ENCODE measurements at places on chromosomes 1 and 21.

DNA sequence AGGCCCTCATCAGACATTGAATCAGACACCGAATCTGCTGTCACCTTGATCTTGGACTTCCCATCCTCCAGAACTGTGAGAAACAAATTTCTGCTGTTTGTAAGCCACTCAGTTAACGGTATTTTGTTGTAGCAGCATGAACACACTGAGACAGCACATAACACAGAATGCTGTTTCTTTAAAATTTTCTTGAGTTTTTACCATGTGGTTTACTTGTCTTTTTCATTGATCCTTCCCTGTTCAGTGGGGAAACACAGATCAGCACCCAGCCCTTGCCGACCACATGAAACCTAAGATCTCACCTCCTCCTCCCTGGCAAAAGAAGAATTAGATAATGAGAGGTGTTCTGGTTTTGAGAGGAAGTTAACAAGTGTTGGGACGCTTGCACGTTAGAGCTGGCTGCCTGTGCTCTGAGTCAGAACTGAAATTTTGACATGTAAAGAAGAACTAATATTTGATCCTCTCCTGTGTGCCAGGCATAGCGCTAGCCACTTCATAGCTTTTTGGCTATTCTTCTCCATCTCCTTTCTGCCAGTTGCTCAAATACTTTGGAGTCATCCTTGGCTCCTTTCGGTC lies 179.6 kb downstream of the DHRS3 start:
- DNase-seq, result no peak

DNA sequence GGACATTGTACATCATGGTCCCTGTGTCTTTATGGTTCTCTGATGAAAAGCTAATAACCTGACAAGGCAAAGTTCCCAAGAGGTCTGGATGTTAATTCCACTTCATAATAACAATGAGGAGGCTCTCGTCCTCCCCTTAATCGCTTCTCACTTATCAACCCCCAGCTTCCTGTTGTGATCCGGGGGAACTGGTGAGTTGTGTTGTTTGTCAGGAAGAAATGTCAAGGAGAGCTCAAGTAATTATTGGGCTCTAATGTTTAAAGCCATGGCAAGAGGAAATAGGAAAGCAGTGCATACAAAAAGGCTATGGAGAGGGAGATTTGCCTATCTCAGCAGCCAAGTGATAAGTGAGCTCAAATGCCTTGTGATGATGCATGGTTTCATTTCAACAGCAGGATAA lies 42.8 kb upstream of the RASAL2 start:
- DNase-seq, result no peak

- no peak for DNase-seq
Measured at GRCh38 chr21:45455674-45456583, 51.0 kb downstream of the COL18A1 start.

DNA sequence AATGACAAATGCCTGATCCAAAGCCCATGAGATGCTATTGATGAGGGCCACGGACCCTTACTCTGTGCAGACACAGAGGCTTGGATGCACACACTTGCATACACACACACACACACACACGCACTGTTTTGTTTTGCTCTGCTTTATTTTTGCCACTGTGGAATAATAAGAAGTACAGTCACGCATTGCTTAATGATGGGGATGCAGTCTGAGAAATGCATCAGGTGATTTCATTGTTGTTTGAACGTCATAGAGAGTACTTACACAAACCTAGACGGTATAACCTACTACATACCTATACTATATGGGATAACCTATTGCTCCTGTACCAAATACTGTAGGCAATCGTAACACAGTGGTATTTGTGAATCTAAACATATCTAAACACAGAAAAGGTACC lies 104.4 kb downstream of the RHOU start:
- DNase-seq, result no peak

DNA sequence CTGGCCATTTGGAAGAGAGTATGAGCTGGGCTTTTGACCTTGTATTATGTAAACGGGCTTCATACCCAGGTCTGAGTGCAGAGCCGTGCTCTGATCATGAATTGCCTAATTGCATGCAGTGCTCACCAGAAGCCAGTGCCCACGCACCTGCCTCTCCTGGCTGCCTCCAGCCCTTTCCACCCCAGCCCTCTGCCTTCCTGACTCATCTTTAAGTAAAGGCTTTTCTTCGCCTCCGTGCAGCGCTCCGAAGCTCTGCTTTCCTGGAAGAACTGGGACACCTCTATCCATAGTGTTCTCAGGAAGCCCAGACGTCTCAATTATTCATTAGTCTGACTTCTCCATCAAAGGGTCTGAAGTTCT lies 413.7 kb downstream of the PTPRU start:
- DNase-seq, result no peak

- no peak for DNase-seq
Measured at GRCh38 chr1:208799186-208799585, 555.0 kb upstream of the PLXNA2 start.

- DNase-seq, result no peak
Measured at GRCh38 chr1:105830571-105831146, 1225.8 kb upstream of the PRMT6 start.

- DNase-seq, result no peak
Measured at GRCh38 chr1:163191301-163191700, 11.4 kb downstream of the RGS5 start.

DNA sequence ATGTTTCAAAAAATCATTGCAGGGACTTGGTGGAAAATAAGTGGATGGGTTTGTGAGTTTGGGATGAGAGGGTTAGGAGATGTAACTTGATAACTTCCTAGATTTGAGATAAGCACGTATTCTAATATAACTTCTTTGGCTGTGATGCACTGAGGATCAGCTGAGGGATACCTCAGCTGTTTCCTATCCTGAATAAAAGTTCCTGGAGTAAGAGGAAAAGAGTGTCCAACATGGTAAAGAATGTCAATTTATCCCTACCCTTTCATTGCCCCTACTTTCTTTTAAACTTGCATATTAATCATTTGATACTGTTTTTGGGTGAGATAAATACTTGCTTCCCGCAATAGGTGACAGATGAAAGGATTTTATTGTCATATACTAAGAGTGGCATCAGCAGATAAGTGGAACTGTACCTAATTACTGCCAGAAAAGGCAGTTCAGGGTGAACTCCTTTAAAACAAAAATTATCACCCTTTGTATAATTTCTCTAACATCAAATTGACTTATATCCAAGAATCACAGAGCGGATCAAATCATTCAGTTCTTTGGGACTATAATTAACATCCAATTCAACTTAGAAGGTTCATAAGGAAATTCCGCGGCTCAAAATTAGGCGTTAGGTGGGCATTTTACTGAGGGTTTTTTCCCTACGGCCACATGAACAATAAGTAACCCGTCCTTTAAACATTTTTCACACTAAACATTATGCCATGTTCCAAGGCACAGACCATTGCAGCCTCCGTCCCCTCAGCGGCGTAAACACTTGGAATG lies 1.4 kb upstream of the SUCO start:
- no peak for DNase-seq

DNA sequence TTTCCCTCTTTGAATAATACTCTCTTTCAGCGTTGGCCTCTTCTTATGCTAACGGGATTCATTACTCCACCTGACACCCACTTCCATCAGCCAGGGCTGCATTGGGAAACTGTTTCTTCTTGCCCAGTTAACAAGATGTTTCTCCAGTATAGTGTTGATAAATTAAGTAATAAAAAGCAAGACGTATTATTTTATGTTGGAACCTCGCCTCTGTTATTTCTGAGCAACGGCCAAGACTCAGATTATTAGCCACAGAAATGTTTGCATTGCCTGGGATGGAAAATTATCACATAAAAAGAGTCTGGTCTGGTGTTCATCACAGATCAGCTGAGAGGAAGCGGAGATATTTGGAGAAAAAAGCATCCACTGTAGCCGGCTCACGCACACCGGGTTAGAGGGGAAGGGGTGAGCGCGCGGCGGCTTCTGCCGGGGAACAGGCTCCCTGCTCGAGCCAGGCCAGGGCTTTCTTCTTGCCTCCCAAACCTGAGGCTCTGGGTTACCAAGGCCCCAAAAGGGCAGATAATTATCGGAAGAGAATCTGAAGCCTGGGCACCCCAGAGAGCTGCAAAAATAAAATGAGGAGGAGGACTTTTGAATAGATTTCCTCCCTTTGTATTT lies 189.5 kb downstream of the PRDM16 start:
- no peak for DNase-seq

GRCh38 chr1:37391211-37392011 lies 83.0 kb upstream of the ZC3H12A start:
- no peak for DNase-seq

DNA sequence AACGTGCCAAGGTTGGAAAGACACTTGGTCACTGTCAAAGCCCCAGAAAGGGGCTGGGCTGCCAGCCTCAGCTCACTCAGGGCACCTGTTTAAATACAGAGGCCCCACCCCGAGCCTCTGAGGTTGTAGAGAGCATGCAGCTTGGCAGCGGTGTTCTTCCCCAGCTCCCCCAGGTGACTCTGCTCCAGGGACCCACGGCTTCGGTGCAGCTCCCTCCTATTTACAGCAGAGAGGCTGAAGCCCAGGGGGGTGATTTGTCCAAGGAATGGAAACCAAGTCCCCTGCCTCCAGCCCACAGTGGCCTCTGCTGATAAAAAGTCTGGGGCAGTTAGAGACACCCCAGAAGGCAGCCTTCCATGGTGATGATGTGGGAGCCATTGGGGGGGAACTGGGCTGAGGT lies 9.1 kb upstream of the C1QA start:
- no peak for DNase-seq

DNA sequence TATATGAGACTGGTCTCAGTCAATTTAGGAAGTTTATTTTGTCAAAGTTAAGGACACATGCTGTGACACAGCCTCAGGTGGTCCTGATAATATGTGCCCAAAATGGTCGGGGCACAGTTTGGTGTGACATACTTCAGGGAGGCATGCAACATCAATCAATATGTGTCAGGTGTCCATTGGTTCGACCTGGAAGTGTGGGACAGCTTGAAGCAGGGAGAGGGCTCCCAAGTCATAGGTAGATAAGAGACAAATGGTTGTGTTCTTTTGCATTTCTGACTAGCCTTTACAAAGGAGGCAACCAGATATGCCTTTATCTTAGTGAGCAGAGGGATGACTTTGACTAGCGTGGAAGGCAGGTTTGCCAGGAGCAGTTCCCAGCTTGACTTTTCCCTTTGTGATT lies 4.5 kb upstream of the ERVH48-1 start:
- DNase-seq, result no peak

DNA sequence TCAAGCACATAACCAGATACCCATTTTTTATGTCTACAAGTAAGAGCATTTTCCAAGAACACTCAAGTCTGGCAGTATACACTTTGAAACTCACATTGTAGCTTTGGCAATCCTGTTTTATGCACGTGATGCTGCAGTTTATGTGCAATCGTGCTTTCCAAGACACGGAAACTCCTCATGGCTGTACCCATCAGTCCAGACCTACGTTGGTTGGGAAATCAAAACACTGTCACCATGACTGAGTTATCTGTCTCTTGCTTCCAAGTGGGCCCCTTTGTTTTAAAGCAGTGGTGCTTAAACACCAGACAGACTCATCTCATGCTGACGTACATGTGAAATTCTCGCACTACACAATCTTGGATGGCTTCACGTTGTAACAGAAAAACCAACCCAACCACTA lies 192.8 kb downstream of the LTN1 start:
- no peak for DNase-seq

- DNase-seq, result no peak
Measured at GRCh38 chr1:172277275-172277674, 143.2 kb upstream of the C1orf105 start.
